ENCODE measurements at places on chromosomes 7 and 10.

- no peak for DNase-seq
Measured at GRCh38 chr7:80131675-80132435, 2.8 kb upstream of the GNAI1 start.

- no peak for DNase-seq
Measured at GRCh38 chr7:51973071-51973470, 656.5 kb upstream of the COBL start.

DNA sequence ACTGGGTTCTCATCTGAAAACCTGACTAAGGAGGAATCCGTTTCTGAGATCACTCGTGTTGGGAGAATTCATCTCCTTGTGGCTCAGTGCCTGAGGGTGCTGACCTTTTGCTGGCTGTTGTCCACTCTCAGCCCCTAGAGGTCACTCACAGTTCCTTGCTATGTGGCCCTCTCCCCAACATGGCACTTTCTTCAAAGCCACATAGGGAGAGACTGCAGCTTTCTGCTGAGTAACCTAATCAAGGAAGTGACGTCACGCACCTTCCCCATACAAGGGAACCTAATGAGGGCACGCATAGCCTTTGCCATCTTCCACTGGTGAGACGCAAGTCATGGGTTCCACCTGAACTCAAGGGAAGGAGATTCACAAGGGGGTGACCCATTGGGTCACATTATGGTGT is 23.2 kb downstream of the STEAP1B start:
- no peak for DNase-seq

- no peak for DNase-seq
Measured at GRCh38 chr7:90900628-90901356, 304.7 kb downstream of the CDK14 start.

DNA sequence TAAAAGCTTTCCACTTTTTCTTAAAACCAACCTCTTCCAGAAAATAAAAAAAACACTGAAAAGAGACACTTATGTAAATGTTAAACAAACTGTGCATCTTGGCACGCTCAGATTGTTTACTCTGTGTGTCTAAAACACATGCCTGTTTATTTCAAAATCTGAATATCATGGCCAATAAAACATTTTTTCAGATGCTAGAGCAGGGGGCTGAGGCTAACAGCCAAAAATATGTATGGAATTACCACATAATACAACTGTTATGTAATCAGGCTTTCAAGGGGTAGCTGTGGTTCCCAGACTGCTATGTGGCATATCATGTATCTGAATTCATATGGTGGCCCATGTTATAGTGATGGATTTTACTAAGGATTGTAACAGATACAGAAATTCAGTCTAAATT is 130.4 kb downstream of the HIBADH start:
- DNase-seq, result no peak

DNA sequence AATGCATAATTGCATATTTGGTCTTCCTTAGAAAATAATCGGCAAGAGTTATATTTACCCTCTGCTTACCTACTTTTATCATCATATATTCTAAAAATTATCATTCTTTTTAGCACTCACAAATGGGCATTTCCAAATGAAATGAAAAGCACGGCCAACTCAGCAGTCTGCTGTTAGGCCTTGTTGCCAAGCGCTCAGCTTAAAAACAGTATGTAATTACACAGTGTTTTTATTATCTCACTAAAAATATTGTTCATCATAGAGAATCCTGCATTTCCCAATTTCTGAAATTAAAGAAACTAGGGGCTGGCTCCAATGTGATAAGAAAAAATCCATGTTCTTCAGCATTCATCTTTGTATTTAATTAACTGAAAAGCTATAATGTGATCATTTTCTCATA is 391.7 kb upstream of the ADARB2 start:
- DNase-seq, result no peak

GRCh38 chr7:7114575-7115291 is 67.6 kb upstream of the C1GALT1 start:
- DNase-seq, result no peak

DNA sequence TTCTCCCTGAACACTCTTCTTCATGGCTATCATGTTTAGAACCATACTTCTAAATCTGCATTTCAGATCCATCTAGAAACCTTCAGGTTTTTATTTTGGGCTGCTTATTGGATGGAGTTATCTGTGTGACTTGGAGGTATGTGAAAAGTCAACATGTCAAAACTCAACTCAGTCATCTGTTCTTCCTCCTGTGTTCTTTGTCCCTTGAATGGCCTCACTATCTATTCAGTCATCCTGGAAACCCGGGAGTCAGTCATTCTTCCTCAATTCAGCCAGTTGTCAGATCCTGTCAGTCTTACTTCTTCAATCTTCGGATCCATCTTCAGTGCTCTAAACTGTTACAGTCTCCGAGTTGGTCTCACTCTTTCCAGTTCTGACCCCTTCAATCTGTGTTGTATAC is 52.2 kb downstream of the VKORC1L1 start:
- DNase-seq, result no peak

DNA sequence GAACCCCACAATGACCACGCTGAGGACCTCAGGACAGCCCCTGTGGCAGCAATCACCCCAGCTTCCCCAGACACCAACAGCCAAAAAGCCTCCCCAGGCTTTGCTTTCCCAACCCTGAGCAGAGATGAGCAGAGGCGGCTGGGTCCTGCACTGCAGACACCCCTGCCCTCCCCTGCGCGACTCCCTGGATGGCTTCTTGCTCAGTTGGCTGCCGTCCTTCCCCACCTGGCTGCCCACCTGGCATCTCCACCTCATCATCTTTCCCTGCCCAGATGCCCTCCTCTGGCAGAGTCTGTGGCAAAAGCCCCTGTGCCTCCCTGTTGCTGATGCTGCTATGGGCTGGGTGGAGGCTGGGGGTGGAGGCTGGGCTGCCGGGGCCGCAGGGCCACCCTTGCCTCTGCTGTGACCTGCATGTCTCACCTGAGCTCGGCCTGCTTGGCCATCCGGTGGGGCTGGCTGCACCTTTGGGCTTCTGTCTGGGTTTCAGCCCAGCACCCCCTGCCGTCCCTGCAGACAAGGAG is 567.7 kb downstream of the TCERG1L start:
- DNase-seq, result no peak

DNA sequence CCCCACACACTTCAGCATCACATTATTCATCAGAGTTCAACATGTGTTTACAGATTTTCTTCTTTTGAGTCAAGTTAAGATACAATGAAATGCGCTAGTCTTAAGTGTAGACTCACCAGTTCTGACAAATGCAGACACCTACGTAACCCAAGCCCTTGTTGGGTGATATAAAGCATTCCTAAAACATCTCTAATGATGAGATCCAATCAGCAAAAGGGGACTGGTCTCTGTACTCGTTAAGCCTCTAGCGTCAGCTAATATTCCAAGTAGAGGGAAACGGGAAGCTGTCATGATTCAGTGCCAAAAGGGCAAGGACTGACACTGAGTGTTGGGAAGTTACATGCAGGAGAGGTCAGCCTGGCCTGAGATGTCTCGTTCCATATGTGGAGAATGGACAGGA is 38.7 kb upstream of the TRIL start:
- no peak for DNase-seq

GRCh38 chr10:18233775-18234174 is 93.6 kb downstream of the CACNB2 start:
- no peak for DNase-seq

DNA sequence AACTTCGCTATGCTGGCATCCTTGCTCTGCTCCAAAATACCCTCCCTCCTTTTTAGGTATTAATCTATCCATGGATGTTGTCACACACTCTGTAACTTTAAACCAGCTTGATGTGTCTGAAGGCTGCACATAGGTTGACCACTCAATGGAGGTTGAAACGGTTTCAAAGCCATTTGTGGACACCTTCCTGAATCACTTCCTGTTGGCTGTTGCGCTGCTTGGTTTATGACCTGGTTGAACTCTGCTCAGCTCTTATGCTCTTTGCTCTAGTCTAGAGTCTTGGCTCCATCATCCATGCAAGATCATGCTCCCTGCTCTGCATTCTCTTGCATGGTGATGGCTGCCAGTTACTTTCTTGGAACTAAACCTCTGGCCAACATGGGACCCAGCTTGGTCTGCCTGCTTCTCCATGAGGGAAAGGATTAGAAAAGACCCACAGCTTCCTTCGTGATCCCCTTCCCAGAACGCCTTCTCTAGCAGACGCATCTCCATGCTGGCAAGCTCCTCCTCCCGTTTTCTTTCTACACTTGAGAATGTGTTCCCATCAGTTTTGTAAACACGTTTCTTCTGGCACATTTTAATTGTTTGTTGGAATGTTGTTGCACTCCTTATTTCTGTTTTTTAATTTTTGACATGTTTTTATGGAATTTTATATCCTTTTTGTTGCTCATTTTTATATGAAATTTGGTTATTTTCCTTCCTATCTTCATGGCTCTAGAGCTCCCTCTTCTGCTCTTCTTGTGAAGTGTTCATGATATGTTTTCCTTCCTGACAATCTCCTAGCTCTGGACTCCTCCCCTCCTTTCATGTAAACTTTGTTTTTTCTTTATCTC is 149.8 kb downstream of the XPNPEP1 start:
- no peak for DNase-seq

GRCh38 chr7:107687656-107688055 is 27.0 kb downstream of the SLC26A4 start:
- DNase-seq, result no peak

GRCh38 chr7:29304756-29305155 is 110.2 kb downstream of the CHN2 start:
- DNase-seq, result no peak

GRCh38 chr7:16318463-16318862 is 102.9 kb downstream of the CRPPA start:
- DNase-seq, result no peak

DNA sequence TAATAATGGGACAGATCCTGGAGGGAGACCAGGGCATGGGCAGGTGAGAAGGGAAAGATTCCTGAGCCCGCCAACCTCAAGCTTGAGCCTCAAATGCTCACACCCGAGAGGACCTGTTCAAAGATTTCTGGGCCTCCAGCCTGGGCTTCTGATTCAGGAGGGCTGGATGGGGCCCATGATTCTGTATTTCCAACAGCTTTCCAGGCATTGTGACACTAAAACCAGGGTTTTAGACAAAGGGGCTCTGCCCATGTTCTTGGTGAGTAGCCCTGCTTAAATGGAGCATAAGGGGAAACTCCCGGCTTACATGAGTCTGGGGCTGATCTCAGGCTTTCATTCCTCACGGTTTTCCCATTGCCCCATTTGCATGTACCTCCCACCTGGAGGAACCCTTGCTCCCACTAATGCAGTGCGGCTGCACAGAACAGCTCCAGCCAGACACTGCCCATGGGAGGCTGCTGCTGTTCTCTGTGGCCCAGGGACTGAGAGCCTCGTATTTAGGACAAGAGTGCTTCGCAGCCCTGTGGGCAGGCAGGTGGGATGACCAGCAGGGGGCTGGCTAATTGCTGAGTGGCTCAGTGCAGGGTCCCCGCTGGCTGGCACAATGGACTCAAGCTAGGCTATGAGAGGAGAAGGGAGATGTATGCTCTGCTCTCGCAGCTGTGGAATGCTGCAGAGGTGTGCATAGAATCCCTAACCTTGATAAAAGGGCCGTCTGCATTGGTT is 135.3 kb upstream of the COBL start:
- DNase-seq, result no peak

DNA sequence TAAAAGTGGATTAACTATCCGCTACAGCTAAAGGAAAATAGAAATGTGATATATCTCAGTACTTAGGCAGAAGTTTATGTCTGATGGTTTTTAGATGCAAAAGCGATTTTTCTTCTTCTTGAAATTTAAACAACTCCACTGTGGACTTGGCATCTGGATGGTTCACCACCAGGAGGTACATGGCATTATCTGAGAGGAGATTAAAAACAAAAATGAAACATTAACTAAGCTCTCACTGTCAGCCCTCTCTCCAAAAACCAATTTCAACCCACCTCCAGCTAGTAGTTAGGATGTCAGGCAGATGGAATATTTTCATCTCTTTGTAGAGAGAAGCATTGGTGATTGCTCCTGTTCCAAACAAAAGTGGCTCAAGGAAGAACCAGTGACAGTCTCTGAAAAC is 12.9 kb downstream of the PON1 start:
- DNase-seq, result no peak

DNA sequence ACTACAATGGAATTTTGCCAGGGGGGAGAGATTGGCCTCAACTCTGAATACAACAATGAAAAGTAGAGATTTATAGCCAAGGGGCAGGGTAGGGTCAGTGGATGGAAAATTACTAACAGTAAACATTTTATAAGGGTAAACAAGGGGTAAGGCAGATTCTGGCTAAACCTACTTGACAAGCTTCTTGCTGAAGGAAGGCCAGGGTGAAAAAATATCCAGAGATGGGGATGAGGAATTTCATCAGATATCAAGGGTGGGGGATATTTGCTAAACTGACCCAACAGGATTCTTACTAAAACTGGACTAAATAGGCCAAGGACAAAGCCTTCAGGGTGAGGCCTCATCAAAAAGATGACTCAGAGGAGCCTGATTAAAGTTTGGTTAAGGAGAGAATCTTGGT is 156.3 kb downstream of the RTKN2 start:
- no peak for DNase-seq

DNA sequence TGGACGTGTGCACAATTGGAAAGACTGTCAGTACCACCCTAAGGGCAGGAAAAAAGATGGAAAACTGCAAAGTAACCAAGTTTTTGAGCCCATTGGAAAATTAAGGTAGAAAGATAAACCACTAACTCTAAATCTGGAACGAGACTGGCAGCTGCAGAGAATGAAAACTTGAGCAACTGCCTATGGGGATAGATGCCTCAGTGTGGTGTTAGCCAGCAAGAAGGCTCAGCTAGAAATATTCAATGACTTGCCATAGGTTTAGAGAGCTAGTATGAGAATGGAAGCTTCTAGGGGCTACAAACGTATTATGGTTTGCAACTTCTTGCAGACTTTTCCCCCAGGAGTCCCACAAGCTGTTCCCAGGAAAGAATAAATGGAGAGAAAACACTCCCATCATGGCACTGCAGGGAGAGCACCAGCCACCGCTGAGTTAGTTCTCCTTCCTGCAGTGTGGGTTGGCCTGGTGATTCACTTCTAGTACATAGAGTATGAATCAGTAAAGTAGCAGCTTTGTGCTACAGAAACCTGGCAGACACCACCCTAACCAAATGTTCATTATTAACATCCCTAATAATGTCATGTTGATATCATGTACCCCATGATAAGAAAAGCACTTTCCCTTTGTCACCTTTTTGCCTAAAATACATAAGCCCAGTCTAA is 372.4 kb upstream of the VWC2 start:
- no peak for DNase-seq

Measured in stimulated activated CD4-positive, alpha-beta T cell treated with anti-CD3 and anti-CD28 coated beads, Interleukin-4, amount 100 ng/mL, for 4 hours (primary cell).